Activated CD4-positive, CD25-positive, alpha-beta regulatory T cell (primary cell): ENCODE measurements at places on chromosomes 12 and 14.

DNA sequence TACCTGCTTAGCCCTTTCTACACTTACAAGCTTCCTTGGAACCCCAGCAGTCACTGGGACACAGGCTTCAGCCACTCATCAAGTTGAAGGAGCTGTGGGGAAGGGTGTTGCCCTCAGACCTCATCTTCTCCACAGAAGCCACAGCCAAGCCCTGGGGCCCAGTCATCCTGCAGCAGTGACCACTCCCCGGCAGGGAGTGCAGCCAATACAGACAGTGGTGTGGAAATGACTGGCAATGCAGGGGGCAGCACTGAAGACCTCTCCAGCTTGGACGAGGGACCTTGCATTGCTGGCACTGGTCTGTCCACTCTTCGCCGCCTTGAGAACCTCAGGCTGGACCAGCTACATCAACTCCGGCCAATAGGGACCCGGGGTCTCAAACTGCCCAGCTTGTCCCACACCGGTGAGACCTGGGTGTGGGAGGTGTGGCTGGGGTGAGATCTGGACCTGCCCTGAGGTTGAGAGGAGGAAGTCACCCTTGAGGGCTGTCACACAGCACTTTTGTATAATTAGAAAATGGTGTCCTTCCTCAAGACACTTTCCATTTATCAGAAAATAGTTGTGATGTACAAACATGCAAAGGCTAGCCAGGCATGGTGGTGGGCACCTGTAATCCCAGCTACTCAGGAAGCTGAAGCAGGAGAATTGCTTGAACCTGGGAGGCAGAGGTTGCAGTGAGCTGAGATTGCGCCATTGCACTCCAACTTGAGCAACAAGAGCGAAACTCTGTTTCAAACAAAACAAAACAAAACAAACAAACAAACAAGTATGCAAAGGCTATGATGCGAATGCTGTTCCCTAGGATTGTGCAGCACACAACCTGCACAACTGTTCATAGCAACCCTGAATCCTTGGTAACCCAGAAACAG, 9.9 kb downstream of the GLI1 start:
- no peak for DNase-seq

DNA sequence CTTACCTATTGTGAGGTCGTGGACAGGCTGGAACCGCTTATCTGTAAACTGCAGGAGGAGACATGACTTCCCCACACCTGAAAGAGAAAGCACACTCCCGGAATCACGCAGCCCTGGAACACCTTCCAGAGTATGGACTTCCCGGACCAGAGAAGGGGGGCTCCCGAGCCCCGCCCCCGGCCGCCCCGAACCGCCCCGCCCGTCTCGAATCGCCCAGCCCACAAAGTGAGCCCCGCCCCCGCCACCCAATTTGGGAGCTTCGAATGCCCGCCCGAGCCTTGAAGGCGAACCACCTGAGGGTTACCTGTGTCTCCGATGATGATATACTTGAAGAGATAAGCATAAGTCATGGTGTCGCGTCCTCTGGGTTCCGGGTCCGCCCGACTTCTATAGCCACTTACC, 235 bp downstream of the RAB2B start:
- peak; percentile 74 for DNase-seq

- DNase-seq: no peak
These were observed 62.4 kb downstream of the PPM1A start for GRCh38 chr14:60311417-60311816.

DNA sequence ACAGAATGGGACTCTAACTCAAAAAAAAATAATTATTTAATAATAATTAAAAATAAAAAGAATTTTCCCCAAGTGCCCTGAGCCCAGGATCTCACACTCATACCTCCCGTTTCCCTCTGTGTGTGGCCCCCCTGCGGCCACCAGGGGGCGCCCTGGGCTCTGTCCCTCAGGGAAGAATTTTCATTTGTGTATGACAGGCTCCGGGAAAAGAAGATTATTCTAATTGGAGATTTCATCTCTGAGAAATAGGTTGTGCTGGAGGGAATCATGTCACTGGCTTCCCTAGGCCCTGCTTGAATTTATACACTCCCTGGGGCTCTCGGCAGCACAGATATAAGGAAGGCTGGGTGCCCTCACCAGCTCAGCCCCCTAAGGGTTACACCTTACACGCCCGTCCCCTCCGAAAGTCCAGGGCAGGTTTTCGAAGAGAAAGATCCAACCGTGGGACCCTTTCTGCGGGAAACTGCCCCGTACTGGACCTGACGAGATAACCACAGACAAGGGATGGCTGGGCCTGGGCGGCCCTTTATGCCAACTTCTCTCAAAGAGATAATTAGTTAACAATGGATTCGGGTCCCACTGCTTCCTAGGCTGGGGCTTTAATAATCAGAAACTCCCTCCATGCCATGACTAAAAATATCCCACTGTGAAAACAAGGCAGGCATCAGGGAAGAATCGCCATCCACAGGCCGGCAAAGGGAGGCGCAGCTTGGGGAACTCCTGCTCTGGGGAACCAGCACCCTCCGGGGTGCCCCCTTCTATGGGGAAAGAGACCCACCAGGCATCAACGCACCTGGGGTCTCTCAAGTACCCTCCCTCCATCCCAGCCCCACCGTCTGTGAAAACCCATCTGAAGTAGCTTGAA, 80.7 kb downstream of the KDM2B start:
- DNase-seq: peak; percentile 68

DNA sequence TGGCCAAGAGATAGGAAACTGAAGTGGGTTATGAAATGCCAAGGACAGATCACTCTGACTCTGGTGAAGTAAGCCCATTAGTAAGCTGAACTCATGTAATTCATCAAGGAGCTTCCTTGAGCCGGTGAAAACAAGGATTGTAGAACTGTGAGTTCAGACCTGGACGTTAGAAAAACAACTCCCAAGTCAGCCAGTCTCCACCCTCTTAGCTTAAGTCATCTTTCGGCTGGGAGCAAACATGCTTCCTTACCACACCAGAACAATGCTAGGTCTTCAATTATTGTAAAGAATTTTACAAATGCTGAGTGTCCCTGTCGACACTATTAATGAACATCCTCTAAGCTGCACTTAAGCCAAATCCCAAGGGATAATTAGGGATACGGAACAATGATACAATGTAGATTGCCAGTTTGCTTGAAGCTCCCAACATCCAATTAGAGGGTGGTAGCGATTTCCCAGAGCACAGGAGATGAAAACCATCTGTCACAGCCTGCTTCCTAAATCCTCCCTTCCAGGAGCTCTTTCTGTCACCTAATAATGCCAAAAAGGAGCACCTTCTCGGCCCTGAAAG, 45.7 kb upstream of the VASH1 start:
- no peak for DNase-seq

GRCh38 chr14:53011053-53011462, 60.2 kb upstream of the FERMT2 start:
- DNase-seq: no peak

DNA sequence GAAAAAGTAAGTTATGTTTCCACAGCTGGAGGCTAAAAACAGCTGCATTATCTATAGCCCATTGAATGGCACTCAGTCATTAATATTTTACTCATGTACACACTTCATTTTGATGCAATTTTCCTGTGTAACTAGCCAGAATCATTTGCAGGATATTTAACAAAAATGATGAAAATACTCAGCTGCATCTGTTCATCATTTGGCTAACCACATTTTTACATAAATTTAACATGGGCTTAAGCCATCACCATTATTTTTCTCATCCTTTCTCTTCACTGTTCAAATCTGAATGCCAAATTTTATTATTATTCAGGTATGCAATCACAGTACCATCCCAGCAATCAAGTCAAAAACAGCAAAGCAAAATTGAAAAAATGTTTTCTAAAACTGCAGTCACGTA, 41.8 kb downstream of the ATXN7L3B start:
- DNase-seq: no peak

DNA sequence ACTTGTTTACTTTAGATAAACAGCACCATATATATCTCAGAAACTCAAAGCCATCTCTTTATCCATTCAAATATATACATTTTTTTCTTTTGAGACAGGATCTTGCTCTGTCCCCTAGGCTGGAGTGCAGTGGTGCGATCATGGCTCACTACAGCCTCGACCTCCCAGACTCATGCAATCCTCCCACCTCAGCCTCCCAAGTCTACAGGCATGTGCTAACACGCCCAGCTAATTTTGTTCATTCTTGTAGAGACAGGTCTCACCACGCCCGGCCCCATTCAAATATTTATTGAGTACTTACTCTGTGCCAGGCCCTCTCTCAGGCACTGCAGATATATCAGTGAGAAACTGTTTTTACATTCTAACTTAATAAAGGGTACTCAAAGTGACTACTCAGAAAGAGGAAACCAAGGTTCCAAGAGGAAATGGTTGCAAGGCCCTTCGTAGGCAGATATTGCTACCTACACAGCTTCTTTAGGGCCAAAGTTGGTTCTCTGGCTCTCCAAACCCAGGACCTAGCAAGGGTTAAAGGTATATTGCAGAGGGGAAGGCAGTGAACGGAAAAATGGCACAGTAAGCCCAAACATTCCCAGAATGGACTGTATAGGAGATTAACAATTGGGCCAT, 2.9 kb downstream of the ATXN3 start:
- no peak for DNase-seq

GRCh38 chr12:46557539-46558373, 185.2 kb upstream of the SLC38A2 start:
- no peak for DNase-seq

DNA sequence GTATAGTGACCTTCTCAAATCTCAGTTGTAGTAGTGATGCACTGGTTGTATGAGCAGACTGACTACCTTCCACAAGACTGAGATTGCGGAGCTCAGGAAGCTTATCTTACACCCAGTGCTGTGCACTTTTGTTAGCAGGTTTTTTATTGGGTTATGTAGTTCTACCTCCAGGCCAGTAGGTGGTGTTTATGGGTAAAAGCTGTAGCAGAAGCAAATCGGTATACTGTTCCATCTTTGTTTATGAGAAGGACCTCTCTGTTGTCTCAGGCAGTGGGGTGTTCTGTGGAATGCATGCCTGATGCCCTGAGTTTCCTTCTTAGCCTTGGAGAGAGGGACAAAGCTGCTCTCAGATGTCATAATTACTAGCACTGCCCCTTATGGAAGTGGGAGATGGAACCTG, 217.8 kb downstream of the LRFN5 start:
- no peak for DNase-seq

GRCh38 chr12:10098791-10099190, at the start of gene CLEC1A:
TSS of gene CLEC1A (minus strand) at chr12:10098985. CDS start at chr12:10098922, 63 bp downstream.
- no peak for DNase-seq

DNA sequence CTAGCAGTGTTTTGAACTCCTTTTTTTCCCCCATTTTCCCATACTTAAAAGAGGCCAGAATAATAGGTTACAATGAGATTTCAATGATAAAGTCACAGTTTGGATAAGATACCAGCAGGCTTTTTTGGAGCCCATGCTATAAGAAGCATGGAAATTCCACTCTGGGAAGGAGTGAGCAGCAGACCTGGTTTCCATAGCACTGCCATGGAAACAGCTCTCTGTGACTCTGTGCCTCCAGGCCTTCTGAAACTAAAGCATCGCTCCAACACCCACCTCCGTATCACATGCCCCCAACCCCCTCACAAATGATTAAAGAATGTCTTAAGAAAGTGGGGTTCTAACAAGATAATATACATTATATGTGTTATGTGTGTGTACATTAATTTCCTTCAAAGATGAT, 165.0 kb downstream of the GRIN2B start:
- no peak for DNase-seq

DNA sequence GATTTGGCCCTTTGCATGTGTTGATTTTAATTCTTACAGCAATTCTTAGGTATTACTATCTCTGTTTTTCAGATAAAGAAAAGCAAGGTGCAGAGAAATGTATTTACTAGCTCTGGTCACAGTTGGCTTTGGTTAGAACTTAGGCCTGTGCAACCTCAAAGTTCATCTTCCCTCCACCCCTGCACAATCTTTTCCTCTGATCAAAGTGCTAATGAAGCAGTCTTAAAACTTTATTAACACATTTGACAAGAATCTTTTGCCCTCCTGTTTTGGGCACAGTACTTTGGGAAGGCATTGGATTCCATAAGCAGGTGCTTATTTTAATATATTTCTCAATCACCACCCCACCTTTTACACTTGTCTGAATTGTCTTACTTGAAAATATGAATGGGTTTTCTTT, 2.7 kb downstream of the IRAK4 start:
- no peak for DNase-seq

DNA sequence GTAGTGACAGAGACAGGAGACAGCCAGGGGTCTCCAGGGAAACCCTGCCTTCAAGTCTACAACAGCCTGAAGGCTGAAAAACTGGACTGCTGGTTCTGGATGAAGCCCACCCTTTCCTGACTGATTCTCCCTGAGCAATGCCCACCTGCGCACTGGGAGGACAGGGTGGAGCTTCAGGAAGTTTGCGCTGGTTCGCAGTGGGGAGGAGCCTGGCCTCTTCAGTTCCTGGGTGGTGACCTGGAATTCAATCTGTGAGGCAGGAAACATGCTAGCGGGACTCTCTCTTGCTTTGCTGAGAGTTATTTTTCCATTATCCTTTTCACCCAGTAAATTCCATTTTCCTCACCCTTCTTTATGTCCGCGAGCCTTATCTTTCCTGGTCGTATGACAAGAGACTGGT, 600.8 kb downstream of the TRHDE start:
- no peak for DNase-seq

- DNase-seq: no peak
These were observed at the start of gene TPPP2 for GRCh38 chr14:21029917-21030316. TSS of gene TPPP2 (plus strand) at chr14:21030217. CDS start at chr14:21030582, 365 bp downstream.

- no peak for DNase-seq
These were observed 419.0 kb upstream of the MGAT4C start for GRCh38 chr12:86675197-86675596.

DNA sequence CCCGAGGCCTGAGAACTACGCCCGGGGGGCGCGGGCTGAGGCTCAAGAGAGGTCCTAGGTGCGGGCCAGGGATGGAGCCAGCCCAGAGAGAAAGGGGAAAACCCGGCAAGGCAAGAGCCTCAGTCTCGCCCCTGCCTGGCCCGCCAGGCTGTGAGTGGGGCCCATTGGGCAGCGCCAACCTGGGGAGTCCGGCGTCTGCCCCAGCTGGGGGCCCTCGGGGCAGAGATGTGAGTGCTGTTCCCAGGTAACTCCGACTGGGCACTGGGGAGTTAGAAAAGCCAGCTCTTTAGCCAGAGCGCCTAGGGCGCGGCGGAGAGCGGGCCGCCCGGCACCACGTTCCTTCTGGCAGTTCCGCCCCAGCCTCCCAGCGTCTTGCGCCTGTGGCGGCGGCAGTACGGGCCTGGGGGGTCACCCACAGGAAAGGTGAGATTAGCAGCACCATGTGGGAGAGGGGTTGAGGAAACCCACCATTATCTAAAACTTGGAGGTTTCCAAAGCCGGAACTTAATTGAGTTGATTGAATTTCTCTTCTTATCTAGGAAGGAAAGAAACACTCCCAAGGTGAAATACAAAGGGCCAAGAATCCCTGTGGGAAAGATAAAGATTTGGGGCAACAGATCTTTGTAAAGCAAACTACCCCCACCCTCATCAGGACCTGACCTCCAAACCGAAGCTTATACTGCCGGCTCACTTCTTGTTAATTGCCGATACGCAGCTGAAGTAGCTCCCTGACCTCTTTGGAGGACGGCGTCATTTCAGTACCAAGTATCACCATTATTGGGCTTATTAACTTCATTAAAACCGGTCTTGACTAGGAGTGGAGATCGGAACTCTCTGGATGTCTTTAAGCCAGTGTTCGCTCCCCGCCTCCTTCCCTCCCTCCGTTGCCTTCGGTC, 11.6 kb downstream of the OTX2 start:
- DNase-seq: no peak

- DNase-seq: no peak
These were observed 44.5 kb upstream of the VPS33A start for GRCh38 chr12:122310626-122311333.

- DNase-seq: no peak
These were observed 6.2 kb upstream of the KRT2 start for GRCh38 chr12:52658196-52658595.
